ENCODE measurements at places on chromosomes 3 and 15. TPM values are rescaled to one million over a fixed set of nuclear protein-coding genes. Genes with fewer than 3 reads are reported as not detected.

Gene XYLB
- total RNA-seq: 12.1 TPM

Gene LMOD3
- not detected for total RNA-seq

Gene IL17RC
- 21.7 TPM for total RNA-seq

Gene VWA5B2
- total RNA-seq: 36.2 TPM

Gene ATP10A
- 12.1 TPM for total RNA-seq

Gene SPINK8
- not detected for total RNA-seq

Gene CAPN3
- total RNA-seq: 143 TPM

Gene RAB7A
- 341 TPM for total RNA-seq

Gene STT3B
- 58.2 TPM for total RNA-seq

Gene NBEAL2
- total RNA-seq: 22.9 TPM

Gene LRTM1
- not detected for total RNA-seq

Gene CLDN1
- 0.81 TPM for total RNA-seq

Gene ARID3B
- 5.4 TPM for total RNA-seq

Gene ACP3
- total RNA-seq: 1.4 TPM

Gene C15orf62
- total RNA-seq: 0.17 TPM

Gene SKOR1
- 1.5 TPM for total RNA-seq

Gene CNTN6
- 13.5 TPM for total RNA-seq

Gene PLSCR5
- not detected for total RNA-seq

Gene MESP2
- 1.4 TPM for total RNA-seq

Gene RYR3
- 76.6 TPM for total RNA-seq

Gene SYNPR
- total RNA-seq: 100 TPM

Gene ZNF620
- 8.2 TPM for total RNA-seq

Gene BTLA
- 0.19 TPM for total RNA-seq

Gene PPP1R14D
- not detected for total RNA-seq

Gene FEZF2
- 16.9 TPM for total RNA-seq

Gene GABRR3
- total RNA-seq: not detected

Gene ALG1L2
- 1.9 TPM for total RNA-seq

Gene WWTR1
- 11.4 TPM for total RNA-seq

Gene SLC22A14
- total RNA-seq: 2.6 TPM

Gene UBAP1L
- 39.0 TPM for total RNA-seq

Gene ZKSCAN7
- 5.9 TPM for total RNA-seq

Gene UBA7
- 17.8 TPM for total RNA-seq

Gene GOLGA8J
- total RNA-seq: not detected

Gene P2RY13
- total RNA-seq: 0.61 TPM

Gene CCR8
- not detected for total RNA-seq

Gene TTLL13
- total RNA-seq: 1.3 TPM

Gene RUBCN
- total RNA-seq: 75.9 TPM

Gene LMAN1L
- total RNA-seq: 4.9 TPM

Gene PCLAF
- total RNA-seq: 0.24 TPM

Gene TMEM108
- 32.8 TPM for total RNA-seq

Gene CAND2
- 36.6 TPM for total RNA-seq

Gene FOXL2
- total RNA-seq: 0.35 TPM

Gene LEKR1
- total RNA-seq: 0.79 TPM

Gene ADAMTS17
- total RNA-seq: 6.9 TPM

Gene CDCP1
- 1.7 TPM for total RNA-seq

Gene TNNC1
- not detected for total RNA-seq

Gene NR1I2
- 0.56 TPM for total RNA-seq

Gene OR5K2
- total RNA-seq: not detected

Gene ATP13A5
- total RNA-seq: 2.4 TPM

Gene LRRC2
- total RNA-seq: 12.2 TPM

All from dorsolateral prefrontal cortex (tissue), 122 donors.